ENCODE measurements at places on chromosomes 5 and 9.
A peak's percentile ranks its signal among the peaks of the same experiment; 100 is the strongest.

DNA sequence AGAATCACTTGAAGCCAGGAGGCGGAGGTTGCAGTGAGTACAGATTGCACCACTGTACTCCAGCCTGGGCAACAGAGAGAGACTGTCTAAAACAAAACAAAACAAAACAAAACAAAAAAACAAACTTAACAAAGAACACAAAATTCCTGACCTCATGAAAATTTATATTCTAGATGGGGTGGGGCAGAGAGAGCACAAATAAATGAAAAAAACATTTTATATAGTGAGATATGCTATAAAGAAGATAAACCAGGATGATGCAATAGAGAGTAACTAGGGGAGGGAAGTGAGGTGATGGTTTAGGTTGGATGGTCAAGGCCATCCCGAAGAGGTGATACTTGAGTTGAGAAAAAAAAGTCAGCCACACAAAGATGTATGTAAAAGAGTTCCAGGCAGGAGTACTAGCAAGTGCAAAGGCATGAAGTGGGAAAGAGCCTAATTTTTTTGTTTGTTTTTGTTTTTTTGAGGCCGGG lies 10.2 kb upstream of the LARS1 start:
- DNase-seq: no peak

DNA sequence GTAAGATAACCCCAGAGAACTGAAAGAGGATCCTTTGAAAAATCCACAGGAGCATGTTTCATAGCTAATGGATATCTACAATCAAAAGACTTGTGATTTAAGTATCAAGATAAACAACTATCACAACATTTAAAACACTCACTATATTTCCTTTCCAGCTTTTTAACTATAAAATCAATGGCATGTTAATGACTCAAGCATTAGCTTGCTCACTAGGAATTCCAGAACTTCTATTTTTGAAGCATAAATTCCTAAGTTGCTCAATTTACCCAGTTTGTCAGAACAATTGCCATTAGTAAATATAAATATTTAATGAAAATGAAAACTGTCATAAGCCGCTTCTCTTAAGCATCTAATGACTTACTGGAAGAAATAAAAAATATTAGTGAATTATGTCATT lies 355.3 kb downstream of the PRELID2 start:
- no peak for DNase-seq

- DNase-seq: peak; percentile 43
Observed at GRCh38 chr9:36873247-36873875, 160.7 kb downstream of the PAX5 start.

GRCh38 chr9:22160221-22160620 lies 151.1 kb upstream of the CDKN2B start:
- DNase-seq: no peak

DNA sequence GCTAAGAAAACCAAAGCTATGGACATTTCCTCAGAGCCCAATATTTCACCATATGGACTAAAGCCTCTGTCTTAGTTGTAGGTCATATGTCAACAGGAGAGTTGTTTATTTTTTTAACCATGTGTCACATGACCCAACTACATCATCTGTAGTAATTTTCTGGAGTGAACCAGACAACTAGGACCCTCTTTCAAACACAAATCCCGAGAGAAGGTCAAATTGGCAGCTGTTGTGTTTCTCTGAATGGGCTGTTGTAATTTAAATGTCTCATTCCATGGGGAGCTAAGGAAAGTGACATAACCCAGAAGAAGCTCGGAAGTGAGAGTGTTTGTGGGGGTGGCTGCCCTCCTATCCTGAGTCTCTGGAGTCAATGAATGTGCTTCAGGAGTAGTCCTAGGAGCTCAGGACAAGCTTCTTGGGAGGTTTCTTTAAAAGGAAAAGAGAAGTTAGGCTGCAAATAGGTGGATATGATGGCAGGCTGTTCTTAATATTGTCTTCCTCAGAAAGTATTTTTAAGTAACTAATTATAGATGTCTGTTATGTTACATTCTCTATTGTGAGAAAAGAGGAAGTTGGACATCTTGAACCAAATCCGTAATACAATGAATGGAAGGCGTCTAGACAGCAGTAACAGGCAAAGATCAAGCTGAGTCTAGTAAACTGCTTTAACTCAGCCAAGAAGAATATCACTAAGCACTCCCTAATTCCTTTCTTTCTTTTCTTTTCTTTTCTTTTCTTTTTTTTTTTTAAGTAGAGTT lies 50.1 kb downstream of the TMEM167A start:
- DNase-seq: no peak

GRCh38 chr9:125043631-125044030 lies 99.7 kb downstream of the SCAI start:
- DNase-seq: no peak

DNA sequence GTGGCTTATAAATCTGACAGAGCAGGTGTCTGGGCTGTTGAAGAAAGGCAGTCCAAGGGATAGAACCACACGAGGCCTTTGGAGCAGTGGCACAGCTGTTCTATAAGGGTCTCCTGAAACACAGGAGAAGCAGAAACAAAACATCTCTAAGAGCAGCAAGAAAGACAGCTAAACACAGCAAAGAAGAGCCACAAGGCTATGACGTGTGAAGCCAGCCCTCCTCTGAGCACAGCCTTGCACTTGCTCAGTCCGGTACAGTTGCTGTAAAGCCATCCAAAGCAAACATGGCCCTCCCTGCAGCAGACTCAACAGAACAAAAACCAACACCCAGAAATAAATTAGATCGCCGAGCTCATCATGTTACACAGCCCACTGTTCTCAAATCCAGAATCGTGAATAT lies 2.6 kb upstream of the GZMK start:
- DNase-seq: no peak

DNA sequence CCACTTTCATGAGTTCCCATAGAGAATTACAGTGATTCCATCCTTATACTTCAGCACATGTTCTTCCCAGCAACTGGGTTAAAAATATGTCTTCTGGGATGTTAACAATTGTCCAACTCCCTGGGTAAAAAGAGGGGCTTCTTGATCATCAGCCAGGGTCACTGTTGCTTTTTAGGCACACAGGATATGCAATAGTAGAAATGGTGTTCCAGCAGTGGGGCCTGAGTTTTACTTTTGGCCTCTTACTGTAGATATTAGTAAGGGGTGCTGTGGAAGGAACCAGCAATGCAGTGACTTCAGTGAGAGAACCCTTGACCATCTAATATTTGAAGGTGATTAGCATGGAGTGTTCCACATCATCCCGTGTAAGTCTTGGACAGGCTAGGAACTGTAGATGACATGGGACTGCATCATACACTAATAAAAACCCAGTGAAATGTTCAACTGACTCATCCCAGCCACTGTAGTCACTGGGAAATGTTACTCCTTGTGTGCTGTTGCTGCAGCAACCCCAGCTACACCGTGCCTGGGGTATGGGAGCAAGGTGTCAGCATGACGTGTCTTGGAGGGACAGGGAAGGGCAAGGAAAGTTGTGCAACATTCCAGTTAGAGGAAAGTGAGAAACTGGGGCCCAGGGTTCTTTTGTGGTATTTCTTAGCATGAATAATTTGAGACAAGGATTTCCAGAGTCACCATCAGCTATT lies 610.9 kb downstream of the RAB3C start:
- no peak for DNase-seq

DNA sequence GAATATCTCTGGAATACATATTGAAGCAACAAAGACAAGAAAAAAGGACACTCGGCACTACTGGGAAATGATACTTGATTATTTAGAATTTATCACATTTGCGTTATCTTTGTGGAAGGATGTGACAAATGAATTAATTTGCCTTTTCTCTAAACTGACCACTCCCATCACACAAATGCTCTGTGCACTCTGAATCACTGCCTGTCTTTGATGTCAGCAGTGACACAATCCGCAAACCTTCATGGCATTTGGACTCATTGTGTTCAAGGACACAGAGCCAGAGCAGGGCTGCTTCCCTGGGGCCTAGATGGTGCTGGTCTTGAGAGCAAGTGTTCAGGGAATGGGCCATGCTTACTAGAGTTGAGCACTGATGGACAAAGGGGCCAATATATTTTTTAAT lies 4.9 kb upstream of the KIF4B start:
- DNase-seq: no peak

DNA sequence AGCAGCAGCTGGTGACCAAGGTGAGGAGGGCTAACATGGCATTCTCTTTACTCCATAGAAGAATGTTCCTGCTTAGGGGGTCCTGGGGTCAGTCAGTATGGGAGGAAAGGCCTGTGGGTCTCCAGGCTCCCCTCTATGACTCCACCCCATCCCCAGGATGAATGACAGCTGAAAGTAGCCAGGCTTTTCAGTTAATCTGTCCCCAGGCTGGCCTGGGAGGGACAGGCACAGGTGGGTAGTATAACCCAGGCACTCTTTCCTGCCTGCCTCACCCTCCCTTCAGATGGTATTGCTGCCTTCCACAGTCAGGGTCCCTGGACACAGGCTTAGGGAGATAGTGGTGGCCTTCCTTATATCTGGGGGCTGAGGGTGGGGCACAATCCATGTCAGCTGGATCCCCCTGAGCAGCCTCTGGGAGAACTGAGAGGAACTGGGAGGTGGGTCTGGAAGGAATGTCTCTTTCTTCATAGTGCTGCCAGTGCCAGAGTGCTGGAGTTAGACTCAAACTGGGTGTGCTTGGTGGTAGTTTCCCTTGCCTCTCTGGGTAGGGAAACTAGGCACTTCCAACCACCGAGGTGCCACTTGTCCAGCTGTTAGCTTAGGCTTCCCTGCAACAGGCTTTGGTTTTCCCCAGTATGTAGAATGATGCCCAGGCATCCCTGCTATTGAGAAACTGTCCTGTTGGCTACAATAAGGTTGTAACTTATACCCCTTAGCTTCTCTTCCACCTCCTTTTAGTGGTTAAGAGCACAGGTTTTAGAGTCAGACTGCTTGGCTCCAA lies 27.8 kb downstream of the LARP1 start:
- DNase-seq: no peak

DNA sequence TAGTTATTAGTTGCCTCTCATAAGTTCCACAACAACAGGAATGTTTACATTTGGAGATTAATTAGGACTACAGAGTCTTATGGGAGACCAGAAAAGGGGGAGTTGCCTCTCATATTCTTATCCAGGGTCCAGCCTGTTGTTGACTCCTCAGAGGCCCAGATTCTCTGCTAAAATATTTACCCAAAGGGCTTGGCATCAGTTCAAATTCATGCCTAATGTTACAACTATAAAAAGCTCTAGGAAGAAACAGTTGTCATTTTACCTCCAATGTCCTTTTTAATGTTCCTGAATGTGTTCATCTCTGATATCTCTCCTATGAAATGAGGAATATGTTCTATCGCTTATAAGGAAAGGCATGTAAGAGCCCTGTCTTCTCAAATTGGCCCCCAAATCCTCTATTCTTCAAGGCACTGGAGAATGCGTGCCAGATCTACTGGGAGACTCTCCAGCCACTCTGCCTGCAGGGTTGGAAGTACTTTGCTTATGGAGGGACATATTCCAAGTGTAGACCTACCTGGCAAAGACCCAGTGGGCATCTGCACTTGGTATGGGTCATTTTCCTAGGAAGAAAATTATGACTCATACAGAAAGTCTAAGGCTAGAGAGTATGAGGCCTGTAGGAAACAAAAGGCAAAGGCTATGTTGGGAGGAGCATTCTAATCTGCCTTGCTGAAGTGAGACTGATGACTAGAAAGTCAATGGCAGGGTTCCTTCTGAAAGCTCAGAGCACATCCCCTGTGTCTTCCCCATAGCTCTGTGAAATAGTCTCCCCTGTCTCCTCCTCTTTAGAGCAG lies 192.6 kb downstream of the ESM1 start:
- peak; percentile 52 for DNase-seq

DNA sequence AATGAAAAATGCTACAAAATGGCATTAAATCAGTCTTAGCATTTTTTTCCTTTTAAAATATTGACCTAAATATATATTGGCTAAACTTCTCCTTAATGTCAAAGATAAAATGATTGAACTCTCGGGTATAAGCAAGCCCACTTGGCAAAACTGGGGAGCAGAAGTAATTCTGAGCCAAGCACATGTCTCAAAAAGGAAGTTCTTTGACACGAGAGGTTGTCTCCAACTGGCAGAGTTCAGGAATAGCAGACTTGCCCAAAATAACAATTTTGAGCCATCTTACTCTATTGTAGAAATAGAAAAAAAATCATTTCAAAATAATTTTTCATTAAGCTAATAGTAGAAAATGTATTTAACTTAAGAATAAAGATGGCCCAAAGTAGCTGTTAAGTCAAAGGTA lies 10.4 kb upstream of the MLLT3 start:
- no peak for DNase-seq

GRCh38 chr9:131049829-131050715 lies 41.1 kb downstream of the LAMC3 start:
- DNase-seq: no peak

DNA sequence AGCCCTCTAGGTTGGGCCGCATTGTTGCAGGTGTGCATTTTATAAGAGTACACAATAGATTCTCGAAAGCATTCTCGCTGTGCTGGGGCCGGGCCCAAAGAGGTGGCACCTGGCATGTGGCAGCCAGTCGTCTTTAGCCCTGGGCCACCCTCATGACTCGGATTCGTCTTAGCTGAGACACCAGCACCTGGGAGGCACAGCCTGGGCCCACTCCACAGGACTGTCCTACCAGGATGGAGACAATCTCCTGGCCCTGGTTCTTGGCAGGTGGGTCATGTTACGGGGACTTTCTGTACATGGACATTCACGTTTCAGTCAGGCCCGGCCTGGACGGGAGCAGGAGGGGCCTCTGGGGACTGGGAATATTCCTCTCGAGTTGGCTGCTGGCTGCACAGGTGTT lies 212.5 kb downstream of the FANCC start:
- DNase-seq: no peak

GRCh38 chr5:133738271-133738670 lies 125.9 kb upstream of the FSTL4 start:
- DNase-seq: no peak

- peak; percentile 85 for DNase-seq
Observed at GRCh38 chr5:38509185-38509584, 47.3 kb downstream of the LIFR start.

DNA sequence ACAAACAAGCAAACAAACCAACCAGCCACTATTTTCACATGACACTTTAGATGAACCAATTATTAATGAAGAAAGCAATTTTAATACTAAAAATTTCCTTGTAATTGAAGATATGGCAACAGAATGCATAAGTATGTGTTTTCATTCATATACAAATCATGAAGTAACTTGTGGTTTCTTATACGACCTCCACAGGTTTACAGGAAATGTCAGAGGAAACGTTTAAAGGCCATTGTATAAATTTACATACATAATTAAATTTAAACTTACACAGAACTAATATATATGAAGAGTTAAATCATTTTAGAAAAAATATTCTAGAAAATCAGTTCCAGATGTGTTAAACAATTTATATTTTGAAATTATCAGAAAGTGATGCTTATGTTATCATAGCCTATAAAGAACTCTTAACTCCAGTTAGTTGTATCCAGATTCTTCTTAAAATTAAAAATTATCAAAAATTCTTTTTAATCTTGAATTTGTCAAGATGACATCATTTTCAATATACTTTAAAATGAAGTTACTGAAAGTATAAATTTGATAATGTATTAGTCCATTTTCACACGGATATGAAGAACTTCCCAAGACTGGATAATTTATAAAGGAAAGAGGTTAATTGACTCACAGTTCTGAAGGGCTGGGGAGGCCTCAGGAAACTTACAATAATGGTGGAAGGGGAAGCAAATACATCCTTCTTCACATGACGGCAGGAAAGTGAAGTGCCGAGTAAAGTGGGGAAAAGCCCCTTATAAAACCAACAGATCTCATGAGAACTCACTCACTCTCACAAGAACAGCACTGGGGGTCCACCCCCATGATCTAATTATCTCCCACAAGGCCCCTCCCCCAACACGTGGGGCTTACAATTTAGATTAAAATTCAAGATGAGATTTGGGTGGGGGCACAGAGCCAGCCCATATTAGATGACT lies 192.0 kb downstream of the PIK3R1 start:
- no peak for DNase-seq

GRCh38 chr5:148491015-148491792 lies 107.4 kb downstream of the FBXO38 start:
- peak; percentile 12 for DNase-seq
